ENCODE measurements at places on chromosomes 2 and 18.

DNA sequence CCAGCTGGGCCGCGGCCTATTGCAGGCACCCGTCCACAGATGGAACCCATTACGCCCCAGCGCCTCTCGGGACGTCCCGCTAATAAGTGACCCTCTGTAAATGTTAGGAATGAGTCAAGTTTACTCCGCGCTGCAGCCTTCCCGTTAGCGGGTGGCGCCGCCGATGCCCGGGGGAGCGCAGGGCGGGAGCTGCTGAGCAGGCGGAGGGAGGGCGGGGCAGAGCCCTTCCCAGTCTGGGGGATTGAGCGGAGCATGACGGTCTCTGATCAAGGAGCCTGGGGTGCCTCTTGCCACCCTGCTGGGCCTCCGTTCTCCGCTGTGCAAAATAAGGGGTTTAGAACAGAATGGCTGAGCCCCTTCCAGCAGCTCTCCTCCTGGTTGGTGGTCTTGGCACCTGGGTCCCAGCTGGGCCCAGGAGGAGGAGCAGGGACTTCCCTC is 10.5 kb downstream of the CROCC2 start:
- peak; percentile 95 for DNase-seq

DNA sequence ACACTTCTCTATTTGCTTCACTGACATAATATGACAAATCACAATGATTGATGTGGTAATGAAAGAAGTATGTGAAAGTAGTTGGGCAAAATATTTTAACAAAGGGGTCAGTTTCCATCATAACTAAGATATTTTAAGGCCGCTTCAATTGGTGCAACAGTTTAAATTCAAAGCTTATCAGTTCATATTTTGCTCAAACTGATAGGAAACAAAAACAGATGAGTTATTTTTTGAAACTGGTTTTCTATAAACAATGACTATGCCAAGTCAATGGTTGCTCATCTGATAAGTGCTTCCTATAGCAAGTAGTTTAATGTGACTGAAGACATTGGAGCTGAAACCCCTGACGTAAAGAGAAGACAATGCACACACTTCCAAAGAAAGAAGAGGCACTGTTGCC is 1290.7 kb downstream of the SUCLG1 start:
- DNase-seq, result no peak

DNA sequence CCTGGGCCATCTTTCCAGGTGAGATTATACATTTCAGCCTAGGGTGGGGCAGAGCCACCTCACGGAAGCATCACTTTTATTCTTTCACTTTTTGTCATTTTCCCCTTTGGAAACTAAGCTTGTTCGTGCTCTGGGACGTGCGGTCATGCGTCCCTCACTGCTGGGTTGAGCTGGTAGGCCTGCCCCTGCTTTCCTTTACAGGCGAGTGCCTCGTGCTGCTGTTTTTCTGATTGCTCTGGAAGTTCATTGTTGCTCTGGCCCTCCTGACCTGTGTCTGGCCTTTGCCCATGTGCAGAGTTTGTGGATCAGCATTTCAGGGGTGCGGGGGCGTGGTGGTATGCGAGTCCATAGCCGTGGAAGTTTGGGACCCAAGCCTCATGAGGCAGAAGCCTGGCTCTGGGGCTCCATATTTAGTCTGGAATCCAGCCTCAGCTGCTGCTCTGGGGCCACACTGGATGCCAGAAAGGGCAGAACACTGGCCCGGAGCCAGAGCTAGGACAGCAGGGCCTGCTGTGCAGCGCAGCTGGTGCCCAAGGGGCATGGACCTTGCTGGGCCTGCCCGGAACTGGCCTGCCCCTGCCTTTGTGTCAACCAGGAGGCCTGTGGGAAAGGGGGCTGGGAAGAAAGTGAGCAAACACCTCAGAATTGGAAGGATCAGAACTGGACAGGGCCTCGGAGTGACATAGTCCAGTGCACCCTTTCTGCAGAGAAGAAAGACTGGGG is 51.1 kb downstream of the CTIF start:
- no peak for DNase-seq

- peak; percentile 32 for DNase-seq
Observed at GRCh38 chr2:135916207-135916606, 40.0 kb upstream of the MCM6 start.

- DNase-seq, result peak; percentile 0
Observed at GRCh38 chr2:136582628-136583205, 182.6 kb upstream of the THSD7B start.

Measured in fibroblast of skin of right biceps (primary cell).